ENCODE measurements at places on chromosomes 16 and 17.
A peak's percentile ranks its signal among the peaks of the same experiment; 100 is the strongest.

DNA sequence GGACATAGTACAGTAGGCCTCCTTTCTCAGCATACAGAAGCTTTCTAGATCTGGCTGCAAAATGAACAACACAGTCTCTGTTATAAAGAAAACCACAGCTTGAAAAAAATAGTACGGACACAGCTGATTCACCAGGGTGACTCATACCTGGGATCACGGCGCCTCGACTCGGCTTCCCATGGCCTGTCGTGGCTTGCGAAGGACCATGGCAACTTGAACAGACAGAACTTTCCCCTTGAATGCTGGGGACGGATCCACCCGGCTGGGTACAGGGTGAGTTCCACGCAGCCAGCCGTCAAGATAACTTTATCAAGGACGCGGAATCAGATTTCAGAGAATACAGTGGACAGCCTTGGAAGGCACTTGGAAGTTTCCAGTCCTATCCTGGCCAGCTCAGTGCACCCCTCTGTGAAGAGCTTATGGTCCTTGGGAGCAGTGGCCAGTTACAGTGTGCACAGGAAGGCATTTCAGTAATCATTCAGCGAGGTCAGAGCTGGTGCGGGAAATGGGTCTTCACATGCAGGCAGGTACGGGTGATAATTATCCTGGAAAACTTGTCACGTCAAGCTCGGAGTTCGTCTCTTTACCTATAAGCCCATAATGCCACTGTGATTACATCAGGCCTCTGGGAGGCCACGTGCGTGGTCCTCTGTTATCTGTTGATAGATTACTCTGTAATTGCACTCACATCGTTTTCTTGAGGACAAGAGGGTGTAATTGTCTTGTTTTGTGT, 57.9 kb upstream of the MAF start:
- DNase-seq, result no peak

DNA sequence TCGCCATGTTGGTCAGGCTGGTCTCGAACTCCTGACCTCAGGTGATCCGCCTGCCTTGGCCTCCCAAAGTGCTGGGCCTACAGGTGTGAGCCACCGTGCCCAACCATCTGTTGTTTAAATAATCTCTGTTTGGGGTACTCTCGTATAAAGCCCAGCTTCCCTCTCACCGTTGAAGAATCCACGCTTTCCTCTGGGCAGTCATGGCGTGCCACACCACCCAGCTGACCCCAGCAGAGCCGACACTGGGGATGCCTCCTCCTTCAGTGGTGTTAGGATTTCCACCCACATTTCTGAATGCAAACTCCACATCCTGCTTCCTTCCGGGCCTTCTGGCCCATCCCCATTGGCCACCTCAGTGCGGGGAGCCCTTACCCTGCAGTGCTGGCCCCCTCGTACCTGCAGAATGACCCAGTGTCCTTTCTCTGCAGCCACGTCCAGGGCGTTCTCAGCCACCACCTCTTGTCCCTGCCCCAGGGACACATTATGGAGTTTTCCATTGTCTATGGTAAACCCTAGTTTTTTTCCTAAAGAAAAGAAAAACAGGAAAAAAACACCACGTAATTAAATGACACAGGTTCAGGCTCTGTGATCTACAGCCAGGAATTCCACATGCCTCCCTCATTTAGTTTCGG, 60.4 kb downstream of the PGS1 start:
- DNase-seq, result no peak

GRCh38 chr17:68459037-68459639, 1.8 kb upstream of the WIPI1 start:
- DNase-seq, result peak; percentile 50

GRCh38 chr17:17566896-17567513, 24.5 kb downstream of the PEMT start:
- no peak for DNase-seq

DNA sequence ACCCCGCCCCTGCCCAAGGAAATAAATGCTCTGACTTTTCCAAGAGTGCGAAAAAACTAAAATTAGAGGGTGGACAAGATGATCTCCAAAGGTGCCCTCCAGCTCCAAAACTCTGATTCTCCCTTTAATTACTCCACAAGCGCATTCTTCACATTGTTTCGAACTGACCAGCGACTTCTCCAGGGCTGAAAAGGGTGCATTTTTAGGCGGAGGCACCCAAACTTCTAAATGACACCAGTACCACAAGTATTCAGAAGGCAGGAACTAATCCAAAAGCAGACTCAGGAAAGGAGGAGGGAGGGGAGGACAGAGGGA, 750 bp downstream of the ZFHX3 start:
- DNase-seq, result no peak

GRCh38 chr16:67311607-67312488, 14.7 kb downstream of the KCTD19 start:
- no peak for DNase-seq

- DNase-seq, result peak; percentile 73
Observed at GRCh38 chr17:17836818-17837379, at the start of gene SREBF1. Gene SREBF1 (minus strand): TSS chr17:17836986. CDS start chr17:17836817, 169 bp downstream.

- DNase-seq, result no peak
Observed at GRCh38 chr16:59067205-59067604, 333.1 kb upstream of the GOT2 start.

DNA sequence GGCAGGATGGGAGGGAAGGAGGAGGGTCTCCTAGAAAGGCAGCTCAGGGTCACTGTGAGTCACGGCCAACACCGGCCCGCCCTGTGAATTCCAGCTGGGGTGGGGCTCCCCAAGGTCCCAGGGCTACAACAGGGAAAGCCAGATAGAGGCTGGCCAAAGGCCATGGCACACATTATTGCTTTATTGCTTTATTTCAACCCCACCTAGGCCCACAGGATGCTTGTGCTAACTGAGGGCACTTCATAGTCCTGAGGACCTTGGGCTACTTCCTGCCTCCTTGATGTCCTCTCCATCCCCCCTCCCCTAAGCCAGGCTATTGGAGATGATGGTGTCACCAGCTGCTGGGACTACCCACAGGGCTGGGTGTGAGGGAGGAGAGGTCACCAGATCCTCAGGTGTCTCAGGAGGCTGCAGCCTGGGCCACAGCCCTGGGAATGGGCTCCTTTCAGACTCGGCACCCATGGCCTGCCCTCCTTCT, 26.1 kb downstream of the LRRC75A start:
- DNase-seq, result no peak

GRCh38 chr16:28250999-28251398, 39.2 kb upstream of the XPO6 start:
- DNase-seq, result no peak

- no peak for DNase-seq
Observed at GRCh38 chr17:73580073-73580710, 64.1 kb downstream of the SDK2 start.

- DNase-seq, result no peak
Observed at GRCh38 chr17:45904866-45905265, 10.5 kb downstream of the MAPT start.

DNA sequence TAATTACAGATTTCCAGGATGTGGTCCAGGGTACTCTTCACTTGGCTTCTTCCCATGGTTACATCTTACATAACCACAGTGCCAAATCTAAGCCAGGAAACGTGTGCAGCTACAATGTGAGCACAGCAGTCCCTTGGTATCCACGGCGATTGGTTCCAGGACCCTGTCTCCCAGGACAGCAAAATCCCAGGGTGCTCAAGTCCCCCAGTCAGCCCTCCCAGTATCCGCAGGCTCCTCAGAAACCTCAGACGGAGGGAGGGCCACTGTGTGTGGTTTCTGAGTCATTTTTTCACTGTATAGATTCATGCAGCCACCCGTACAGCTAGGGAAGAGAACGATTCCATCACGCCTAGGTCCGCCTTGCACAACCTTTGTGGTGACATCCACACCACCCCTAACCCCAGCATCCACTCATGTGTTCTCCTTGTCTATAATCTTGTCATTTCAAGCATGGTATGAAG, 11.1 kb upstream of the ATP2C2 start:
- no peak for DNase-seq

DNA sequence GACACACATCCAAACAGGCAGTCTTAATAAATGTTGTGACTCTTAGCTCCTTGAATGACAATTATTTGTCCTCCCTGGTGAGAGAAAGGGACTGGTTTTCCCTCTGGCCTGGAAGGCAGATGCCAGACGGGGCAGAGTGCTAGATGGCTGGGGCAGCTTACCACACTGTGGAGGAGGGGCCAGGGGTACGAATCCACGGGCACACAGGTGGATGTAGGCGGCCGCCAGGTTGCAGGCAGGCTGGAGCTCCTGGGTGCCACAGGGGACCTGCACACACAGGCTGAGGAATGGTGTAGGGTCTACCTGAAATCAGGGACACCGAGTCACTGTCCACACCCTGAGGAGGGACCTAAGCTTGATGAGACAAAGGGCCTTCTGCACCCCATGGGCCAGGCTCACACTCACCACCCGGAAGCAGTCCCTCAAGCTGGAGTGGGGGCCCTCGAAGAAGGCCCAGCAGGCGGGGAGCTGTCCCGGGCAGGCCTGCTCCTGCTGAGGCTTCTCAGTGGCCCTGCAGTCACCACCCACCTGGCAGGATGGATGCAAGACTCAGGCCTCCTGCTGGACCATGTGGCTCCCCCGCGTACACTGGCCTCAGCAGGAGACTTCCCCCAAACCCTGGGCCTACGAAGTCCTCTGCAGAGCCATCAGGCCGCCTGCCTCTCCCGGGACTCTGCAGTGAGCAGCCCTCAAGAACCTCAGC, 38.4 kb downstream of the RMI2 start:
- DNase-seq, result no peak

GRCh38 chr17:27952366-27952765, 59.2 kb upstream of the LYRM9 start:
- no peak for DNase-seq

GRCh38 chr16:50667497-50668367, 13.4 kb downstream of the SNX20 start:
- DNase-seq, result no peak

GRCh38 chr16:89823087-89823823, 5.0 kb upstream of the SPIRE2 start:
- no peak for DNase-seq

DNA sequence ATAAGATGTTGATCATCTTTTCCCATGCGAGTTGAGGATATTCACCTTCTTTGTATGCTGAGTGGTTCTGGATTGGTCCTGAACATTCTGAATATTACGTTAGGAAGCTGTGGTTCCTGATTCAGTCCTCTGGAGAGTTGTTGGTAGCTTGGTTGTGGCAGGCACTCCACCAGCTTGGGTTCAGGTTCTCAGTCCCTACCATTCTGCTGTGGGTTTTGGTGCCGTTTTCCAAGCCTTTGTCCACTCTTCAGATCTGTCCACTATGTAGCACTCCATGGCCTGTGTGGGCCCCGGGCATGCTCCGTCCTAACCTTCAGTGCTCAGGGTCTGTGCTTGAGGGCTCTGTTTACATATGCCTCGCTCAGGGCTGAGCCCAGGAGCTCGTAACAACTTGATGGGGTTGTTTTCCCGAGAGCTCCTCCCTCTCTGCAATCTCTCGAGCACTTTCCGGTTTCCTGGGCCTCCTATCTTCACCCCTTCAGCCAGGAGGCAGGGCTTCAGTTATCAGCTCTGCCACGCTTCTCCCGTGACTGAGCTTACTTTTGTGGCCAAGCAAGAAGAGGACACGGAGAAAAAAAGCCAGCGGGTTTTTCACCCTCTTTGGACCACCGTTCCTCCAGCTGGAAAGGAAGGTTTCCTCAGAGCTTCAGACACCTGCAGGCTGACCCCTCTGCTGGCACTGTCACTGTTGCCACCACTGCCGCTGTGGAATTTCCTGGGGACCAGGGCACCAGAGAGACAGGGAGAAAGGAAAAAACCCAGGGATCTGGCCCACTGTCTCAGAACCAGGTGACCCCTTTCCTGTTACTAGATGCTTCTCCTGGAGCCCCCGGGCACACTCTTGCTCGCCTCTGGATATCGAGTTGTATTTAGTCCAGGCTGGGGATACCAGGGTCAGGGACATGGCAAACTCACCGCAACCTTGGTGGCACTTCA, 19.6 kb downstream of the KIAA0513 start:
- DNase-seq, result peak; percentile 96

GRCh38 chr17:17694169-17695081, 13.2 kb downstream of the RAI1 start:
- DNase-seq, result peak; percentile 73

GRCh38 chr17:52147431-52147830, 11.1 kb downstream of the CA10 start:
- no peak for DNase-seq

DNA sequence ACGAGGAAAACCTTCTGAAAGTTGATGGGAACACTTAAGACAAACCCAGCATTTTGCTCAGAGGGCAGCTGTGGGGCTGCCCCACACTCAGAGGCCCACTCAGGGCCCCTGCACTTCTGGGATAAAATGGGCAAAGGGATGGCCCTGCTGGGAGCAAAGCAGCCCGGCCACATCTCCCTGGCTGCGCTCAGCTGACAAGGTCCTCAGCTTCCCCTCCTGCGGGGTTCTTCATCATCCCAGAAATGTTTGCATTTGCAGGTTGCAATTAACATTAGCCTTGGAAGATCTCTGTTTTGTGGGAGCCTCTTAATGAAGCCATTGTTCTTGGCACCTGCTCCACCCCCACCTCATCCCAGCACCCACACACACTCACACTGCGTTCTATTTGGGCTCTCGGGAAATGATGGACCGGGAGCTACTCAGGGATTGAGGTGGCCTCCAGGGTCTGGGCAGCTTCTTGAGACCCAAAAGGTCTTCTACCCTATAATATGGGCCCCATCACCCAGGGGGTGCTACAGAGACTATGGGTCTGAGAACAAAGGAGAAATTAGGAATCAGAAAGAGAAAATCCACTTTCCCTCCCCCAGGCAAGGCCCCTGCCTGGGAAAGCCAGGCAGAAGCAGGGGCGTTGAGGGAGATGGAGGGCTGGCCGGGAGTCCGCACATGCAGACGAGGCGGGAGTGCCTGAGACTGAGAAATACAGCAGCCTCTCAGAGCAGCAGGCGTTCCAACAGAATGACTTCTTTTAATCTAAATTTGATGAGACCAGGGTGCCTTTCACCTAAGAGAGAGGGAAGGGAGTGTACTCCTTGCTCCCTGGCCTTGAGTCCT, 53.7 kb upstream of the RPL38 start:
- no peak for DNase-seq

DNA sequence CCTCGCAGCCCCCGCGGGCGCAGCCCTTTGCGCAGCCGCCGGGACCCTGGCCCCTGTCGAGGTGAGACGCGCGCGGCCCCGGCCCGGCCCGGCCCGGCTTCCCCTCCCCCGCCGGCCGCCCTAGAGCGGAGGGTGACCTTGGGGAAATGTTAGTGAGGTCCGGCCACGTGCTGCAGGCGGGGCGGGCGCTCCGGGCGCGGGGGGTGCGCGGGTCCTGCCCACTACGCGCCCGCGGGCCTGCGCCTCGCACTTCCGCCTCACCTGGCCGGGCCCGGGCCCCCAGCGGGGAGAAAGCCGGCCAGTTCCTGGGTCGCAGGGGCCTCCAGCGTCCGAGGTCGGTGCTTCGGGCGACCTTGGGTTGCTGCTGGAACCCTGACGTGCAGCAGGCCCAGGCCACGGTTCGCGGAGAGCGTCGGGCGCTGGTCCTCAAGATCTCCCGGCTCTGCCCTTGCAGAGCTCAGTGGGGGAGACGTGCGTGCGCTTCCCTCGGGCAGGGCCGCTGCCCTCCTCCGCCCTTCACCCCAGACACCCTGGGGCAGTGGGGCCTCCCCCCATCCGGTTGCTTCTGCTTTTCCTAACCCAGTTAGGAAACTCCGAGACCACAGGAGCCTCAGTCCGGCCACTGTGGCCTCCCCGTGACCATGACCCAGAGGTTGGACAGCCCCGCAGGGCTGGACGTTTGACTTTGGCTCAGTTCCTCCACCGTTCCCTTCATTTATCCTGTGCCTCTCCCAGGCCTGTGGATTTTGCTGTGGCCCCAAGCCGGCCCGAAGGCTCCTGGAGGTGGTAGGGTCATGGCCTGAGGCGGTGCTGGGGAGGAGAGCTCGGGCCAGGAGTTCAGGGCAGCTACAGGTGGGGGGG, 791 bp downstream of the MCRIP2 start:
- no peak for DNase-seq

GRCh38 chr17:56358651-56359050, 205.4 kb downstream of the ANKFN1 start:
- DNase-seq, result no peak

- no peak for DNase-seq
Observed at GRCh38 chr16:27310576-27311447, 3.0 kb upstream of the IL4R start.
